OCI-M1 (cell line): ENCODE measurements at places on chromosomes 3 and 15.
A peak's percentile ranks its signal among the peaks of the same experiment; 100 is the strongest.

GRCh38 chr15:55031727-55032126 is 165.0 kb downstream of the RSL24D1 start:
- DNase-seq: no peak

DNA sequence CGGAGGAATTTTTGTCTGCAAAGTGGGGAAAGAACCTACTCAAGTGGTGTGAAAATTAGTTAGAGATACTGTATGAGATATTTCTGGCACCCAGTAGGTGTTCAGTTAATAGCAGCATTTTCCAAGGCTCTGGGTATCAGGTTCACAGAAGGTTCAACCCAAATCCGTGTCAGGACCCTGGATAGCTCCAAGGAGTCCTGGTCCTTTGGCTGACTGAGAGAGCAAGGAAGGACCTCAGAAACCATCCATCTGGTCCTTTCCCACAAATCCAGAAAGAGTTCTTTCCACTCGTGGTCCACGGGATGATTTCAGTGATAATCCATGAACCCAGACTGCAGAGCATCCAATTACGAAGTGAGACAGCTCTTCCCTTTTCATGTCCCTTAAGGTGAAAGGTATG is 51.4 kb downstream of the SLC6A11 start:
- DNase-seq: peak; percentile 30

DNA sequence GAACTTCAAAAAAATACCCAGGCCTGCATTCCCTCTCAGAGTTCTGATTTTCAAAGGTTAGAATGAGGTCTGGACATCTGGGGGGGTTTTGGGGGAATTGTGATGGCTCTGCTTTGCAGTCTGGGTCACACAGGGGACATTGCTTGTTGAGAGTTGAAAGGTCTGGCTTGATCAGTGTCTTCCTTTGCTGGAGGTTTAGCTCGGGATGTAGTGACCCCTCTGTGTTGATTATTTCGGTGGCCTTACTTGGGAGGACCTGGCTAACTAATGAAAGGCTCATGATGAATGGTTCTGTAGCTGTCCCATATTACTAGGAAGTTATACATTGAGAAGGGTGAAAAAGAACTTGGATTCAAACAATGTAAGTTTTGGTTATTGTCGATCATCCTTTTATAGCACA is 23.7 kb downstream of the TPM1 start:
- no peak for DNase-seq

DNA sequence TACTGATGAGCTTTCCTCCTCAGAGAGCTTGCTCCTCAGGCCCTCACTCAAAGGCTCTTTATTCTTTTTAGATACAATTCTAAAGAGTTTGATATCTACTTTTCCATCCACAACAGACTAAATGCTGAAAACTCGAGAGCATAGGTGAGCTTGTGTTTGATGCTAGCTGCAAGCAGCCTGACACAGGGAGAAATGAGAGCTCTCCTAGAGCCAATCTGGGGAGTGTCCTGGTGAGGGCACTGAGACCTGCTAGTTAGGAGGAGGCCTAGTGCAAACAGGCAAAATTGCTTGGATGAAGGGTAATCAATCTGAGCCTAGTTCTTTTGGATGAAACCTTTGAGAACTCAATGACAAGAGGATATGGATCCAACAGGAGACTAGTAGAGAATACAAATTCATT is 300.8 kb downstream of the ZBTB20 start:
- DNase-seq: peak; percentile 16

GRCh38 chr3:177057768-177058167 is 139.5 kb downstream of the TBL1XR1 start:
- no peak for DNase-seq

DNA sequence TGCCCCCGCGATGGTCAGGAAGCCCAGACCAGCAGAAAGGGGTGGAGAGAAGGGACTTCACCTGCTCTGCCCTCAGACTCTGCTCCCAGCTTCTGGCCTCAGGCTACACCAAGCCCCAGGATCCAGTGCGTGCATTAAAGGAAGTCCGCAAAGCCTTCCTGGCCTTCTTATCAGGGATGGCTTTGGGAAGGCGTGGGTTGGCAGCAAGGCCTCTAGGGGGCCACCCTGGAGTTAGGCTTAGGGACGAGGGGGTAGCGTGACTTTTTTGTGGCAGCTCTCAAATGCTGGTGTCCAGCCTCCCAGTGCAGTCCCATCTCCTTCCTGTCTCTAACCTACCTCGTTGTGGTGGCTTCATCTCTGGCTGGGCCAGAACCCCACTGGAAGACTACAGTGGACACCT is 18.9 kb upstream of the RPL29 start:
- no peak for DNase-seq

DNA sequence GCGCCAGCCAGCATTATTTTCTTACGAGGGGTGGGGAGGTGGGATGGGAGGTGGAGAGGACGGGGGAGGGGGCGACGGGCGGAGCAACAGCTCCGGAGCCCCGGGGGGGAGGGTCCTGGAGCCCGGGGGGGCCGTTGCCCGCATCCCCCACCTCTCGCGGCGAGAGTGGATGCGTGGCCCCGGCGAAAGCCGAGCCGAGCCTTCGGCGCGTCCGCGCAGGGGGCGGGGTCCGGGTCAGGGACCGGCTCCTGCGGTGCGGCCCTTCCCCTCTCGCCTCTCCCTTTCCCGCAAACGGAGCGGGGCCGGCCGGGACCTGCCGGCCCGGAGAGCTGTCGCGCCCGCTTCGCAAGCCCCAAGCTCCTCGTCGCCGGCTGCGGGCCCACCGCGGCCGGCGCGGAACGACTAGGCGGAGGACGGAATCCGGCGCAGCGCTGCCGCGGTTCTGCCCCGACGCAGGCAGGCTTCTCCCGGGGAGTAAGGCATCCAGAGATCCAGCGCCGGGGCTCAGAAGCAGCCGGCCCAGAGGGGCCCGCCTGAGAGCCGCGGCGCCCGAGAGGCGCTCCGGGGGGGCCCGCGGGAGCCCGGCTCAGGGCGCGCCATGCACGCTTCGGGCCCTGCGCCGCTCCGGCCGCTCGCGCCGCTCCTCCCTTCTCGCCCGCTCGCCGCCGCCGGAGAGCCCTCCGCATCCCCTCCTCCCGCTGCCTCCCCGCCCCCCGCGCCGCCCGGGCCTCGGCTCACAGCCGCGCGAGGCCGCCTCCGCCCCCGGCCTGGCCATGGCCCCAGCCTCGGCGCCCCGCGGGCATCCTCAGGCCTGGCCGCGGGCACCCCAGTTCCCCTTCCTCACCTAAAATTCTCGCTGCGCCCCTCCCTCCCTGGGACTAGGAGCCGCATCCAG is 459 bp upstream of the ADCY5 start:
- no peak for DNase-seq

GRCh38 chr15:87681104-87681503 is 575.4 kb downstream of the NTRK3 start:
- DNase-seq: peak; percentile 25

GRCh38 chr3:38521391-38521987 is 25.3 kb downstream of the EXOG start:
- DNase-seq: peak; percentile 78

DNA sequence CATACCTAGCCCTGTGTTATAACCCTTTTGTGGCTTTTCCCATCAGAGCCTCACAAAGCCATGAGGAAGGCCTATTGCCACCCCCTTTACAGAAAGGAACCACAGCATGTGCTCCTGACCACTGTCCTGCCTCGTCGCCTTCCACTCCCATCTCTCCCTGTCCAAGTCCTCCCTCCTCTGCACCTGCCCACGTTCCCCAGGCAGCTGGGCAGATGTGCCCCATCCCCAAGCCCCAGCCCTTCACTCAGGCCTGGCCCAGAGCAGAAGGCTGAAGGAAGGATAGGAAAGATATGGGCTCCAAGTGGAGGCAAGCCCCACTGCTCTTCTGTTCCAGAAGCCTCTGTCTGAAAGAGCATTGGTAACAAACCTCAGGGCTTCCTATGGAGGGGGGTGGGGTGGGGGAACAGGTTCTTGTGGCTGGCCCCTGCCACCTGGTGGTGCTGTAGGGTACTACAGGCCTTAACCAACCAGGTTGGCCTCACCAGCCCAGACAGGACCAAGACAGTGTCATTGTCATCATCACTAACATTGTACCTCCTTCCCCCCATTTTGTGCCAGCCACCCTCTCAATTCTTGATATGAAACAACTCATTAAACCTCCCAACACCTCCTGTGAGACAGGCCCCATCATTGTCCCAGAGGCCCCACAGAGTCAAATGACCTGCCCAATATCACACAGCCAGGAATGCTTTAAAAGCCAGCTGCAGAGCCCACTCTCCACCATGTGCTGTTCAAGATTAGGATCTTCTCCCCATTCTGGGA is 10.0 kb downstream of the POC1A start:
- DNase-seq: peak; percentile 74

GRCh38 chr3:194158942-194159439 is 23.0 kb downstream of the HES1 start:
- DNase-seq: no peak

- DNase-seq: no peak
Observed at GRCh38 chr3:24136624-24137310, 191.7 kb downstream of the NR1D2 start.

- DNase-seq: no peak
Observed at GRCh38 chr15:90393040-90393439, 5.0 kb downstream of the IQGAP1 start.

DNA sequence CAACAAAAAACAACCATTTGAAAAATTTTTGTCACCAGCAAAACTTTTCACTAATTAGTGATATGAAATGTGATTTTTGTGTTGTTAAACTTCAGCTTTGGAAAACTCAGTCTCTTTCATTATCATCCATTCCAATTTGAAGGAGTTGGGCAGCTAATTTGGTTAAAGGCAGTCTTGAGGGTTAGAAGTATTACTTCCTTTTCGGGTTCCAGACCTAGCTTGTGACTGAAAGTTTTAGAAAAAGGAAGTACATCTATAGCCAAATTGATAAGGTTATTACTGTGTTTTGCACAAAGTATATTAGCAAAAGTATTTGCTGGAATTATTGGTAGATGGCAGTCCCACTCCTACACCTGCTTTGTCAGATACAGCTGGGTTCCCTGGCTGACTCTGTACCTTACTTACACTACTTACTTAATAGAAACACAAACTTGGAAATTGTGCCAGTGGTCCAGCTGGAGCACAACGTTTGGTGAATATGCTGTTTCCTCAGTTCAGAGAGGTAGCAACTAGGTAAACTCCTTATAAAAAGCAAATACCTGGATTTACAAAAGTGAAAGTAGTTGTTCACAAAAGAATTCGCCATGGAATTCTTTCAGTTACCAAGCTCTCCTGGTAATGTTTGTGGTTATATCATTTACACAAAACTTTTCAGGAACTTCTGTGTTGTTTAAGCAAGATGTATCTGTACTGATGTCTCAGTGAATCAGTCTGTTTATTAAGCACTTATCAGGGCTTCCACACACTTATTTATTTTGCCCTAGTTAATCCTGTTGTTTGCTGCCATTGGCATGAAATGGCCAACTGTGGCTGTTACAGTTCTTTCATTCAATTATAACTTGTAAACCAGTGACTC is 31.6 kb downstream of the TIPARP start:
- peak; percentile 63 for DNase-seq

DNA sequence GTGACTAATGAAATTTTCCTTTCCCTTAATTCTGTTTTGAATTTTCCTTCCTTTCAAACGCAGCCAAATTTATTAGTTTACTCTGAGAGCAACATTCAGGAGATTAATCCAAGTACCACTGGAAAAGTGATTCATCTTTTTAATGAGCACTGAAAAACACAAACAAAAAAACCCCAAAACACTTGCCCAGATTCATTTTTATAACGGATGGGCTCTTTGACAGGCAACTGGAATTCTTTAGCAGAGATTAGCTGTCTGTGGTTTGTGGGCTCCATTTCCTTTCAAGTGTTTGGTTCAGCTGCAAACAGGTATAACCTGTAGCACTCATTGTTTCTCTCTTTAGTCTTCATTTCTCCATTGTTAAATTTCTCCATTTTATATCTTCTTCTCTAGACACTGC is 3.1 kb upstream of the POLR2M start:
- DNase-seq: no peak

GRCh38 chr3:96007650-96008195 is 806.7 kb upstream of the EPHA6 start:
- DNase-seq: no peak

GRCh38 chr15:100939791-100940190 is 20.6 kb downstream of the LRRK1 start:
- DNase-seq: no peak

- DNase-seq: no peak
Observed at GRCh38 chr3:147030274-147030673, 376.1 kb downstream of the ZIC4 start.

- no peak for DNase-seq
Observed at GRCh38 chr15:91050128-91050455, 27.7 kb upstream of the VPS33B start.
